Activated T-helper 17 cell treated with anti-CD3 and anti-CD28 coated beads, Interleukin-2, amount 50 U/mL, for 72 hours (primary cell): ENCODE measurements at places on chromosomes 1 and 21.

- H3K4me1 ChIP-seq, result peaks cover 12% of the 10 kb centered on the region
- no peak overlapping the region for H3K27ac ChIP-seq
- no peaks in the 10 kb centered on the region for H3K36me3 ChIP-seq
- no peaks in the 10 kb centered on the region for H3K27me3 ChIP-seq
- no peak overlapping the region for H3K4me3 ChIP-seq
These were observed 37.7 kb downstream of the NRIP1 start for GRCh38 chr21:15027056-15027455.

GRCh38 chr1:82323144-82323841 is 522.6 kb downstream of the ADGRL2 start:
- no peaks in the 10 kb centered on the region for H3K27me3 ChIP-seq
- H3K27ac ChIP-seq, result no peak overlapping the region
- no peak overlapping the region for H3K4me3 ChIP-seq
- no peaks in the 10 kb centered on the region for H3K4me1 ChIP-seq
- H3K36me3 ChIP-seq, result no peaks in the 10 kb centered on the region
- ATAC-seq, result no peak

DNA sequence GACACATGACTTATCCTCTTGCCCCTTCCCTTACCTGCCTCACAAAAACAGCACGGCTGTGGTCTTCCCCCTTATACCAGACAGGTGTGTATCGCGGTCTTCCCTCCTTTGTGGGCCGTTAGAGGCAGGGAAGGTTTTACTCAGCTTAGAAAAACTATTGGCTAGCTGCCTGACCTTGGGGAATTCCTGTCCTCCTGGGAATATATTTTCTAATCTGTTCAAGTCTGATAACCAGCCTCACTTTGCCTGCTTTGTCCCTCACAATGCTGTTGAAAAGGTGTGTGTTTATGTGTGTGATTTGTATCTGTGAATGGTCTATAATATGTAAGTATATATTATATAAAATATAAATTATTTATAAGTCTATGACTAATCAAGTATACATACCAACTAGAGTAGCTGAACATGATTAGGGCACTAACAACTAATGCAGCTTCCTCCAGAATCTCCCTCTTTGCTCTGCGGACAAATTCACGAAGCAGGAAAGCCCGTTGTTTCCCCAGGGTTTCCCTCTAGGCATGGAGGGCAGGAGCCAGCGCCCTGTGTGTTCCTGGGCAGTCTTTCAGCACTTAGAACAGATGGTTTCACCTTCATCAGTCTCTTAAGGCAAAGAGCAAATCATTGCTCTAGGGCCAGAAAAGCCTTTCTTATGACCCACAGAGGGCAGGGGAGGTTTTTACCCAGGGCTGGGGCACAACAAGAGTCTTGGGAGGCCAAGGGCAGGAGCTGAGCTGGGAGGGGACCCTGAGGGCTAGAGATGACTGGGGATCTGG is 25.6 kb downstream of the SLC26A9 start:
- H3K27ac ChIP-seq, result no peak overlapping the region
- no peak for ATAC-seq
- H3K27me3 ChIP-seq, result peaks cover 6% of the 10 kb centered on the region
- no peak overlapping the region for H3K4me3 ChIP-seq

DNA sequence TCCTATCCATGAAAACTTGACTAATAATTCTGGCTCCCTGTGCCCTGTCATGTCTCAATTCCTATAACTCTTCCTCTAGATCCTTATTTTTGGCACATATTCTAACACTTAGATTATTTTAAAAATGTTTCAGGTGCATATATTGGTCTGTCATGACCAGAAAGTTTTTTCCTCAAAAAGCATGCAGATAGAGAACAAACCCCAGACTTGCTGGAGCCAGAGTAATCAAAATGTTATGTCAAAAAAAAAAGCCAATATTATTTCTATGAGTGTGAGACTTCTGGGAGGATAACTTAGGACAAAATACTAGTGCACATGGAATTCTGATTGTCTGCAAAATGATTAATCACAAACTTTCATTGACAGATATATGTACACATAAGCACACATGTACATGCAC is 135.1 kb upstream of the MROH9 start:
- H3K4me3 ChIP-seq, result no peak overlapping the region
- no peaks in the 10 kb centered on the region for H3K4me1 ChIP-seq
- ATAC-seq, result no peak
- H3K27ac ChIP-seq, result no peak overlapping the region
- H3K27me3 ChIP-seq, result peaks cover 4% of the 10 kb centered on the region

DNA sequence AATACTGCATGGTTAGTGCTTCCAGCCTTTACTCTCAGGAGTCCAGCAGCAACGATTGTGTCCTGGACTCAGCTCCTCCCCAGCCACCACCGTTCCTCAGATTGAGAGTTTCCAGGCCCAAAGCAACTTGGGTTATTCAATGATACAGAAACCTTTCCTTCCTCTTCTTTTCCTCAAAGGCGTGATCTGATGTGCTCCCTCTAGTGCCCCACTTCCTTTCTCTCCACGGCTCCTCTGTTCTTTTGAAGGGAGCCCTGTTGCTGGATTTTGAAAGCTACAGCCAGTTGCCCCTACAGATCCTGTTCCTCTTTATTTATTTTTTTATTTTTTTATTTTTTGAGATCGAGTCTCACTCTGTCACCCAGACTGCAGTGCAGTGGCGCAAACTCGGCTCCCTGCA is 14.1 kb downstream of the CRP start:
- no peak overlapping the region for H3K4me3 ChIP-seq
- no peak overlapping the region for H3K27ac ChIP-seq
- H3K4me1 ChIP-seq, result no peaks in the 10 kb centered on the region
- H3K36me3 ChIP-seq, result no peaks in the 10 kb centered on the region
- ATAC-seq, result no peak
- peaks cover 5% of the 10 kb centered on the region for H3K27me3 ChIP-seq

- no peak for ATAC-seq
- no peaks in the 10 kb centered on the region for H3K27me3 ChIP-seq
- peaks cover 5% of the 10 kb centered on the region for H3K4me1 ChIP-seq
- peak overlapping the region; percentile 96 for H3K27ac ChIP-seq
- H3K4me3 ChIP-seq, result peak overlapping the region; percentile 98
These were observed 867 bp upstream of the TIMM17A start for GRCh38 chr1:201954263-201955008.

DNA sequence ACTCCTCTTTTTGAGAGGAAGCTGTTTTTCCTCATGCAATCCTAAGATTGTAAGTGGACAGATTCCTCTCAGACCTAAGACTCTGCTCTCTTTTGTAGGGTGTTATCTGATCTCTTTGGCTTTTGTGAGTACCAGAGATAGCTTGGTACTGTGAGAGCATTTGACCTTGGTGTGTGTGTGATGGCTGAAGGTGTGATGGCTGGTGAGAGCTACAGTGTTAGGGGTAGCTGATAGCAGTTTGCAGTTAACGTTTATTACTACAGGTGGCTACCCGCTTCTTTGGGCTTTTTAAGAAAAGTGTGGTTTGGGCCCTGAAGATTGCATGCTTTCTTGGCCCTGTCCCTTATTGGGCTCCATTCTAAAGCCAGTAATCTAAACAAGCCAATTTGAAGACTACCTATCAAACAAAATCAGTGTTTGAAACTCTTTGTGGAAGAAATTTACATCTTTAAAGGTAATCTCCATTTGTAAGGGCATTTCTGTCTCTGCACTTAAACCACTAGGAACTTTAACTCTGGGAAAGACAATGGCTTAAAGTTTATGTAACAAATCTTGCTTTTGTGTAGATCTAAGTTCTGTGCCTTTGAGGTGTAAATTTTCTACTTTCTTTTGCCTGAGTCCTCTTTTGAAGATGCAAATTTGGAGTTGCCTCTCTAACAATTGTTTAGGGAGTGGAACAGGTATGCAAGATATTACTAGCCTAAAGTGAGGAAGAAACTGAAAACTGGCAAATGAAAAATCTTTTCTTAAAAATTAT is 85.3 kb upstream of the SERBP1 start:
- H3K27me3 ChIP-seq, result peaks cover 11% of the 10 kb centered on the region
- H3K4me1 ChIP-seq, result no peaks in the 10 kb centered on the region
- no peak overlapping the region for H3K4me3 ChIP-seq
- H3K27ac ChIP-seq, result no peak overlapping the region
- H3K36me3 ChIP-seq, result no peaks in the 10 kb centered on the region

DNA sequence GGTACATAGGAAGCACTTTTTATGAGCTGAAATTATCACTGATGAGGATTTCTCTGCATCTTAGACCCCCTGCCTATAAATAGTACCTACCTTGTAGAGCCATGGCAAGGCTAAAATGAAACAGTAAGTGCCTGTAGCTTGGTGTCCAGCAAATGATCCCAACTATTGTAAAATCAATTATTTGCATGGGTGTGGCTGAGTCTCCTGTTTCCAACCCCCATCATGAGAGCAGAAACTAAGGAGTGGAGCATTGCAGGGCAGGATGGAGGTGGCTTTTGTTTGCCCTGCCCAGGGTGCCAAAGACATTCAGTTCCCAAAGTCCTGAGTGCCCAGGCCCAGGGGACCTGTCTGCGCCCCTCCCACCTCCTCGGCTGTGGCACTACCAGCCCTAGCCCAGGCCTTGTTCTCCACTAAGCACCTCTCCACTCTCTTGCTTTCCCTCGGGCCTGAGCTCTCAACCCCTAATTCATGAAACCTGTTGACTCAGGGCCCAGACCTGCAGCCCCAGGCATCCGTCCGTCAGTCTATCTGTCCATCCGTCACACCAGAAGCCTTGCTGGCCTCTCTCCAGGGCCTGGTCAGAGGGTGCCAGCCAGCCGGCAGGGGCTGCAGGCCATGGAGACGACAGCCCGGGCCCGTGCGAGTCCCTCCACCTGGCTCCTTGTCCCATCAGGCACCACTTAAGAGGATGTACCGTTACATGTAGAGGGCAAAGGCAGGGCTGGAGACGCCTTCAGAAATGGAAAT is 39.6 kb downstream of the PAX7 start:
- ATAC-seq, result no peak
- no peak overlapping the region for H3K27ac ChIP-seq
